ENCODE measurements at places on chromosomes 7 and 10.
A peak's percentile ranks its signal among the peaks of the same experiment; 100 is the strongest.

GRCh38 chr7:38319873-38320272 lies 46.4 kb upstream of the TARP start:
- DNase-seq: no peak

DNA sequence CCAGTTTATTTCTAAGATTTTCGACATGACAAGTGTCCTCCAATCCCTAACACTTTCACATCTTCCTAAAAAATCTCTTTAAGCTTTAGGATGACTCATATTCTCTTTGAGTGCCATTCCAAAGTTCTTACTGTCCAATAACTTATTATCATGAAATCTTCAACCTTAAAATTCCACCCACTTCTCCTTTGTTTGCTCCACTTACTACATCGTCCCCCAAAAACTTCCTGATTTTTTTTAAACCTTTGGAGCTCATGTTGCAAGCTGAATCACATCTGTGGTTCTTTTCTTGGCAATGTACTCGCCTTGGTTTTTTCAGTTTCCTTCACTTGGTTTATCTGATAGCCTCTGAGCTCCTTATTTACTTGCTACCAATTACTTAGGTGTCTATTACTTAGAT lies 39.2 kb upstream of the JCAD start:
- DNase-seq: no peak

DNA sequence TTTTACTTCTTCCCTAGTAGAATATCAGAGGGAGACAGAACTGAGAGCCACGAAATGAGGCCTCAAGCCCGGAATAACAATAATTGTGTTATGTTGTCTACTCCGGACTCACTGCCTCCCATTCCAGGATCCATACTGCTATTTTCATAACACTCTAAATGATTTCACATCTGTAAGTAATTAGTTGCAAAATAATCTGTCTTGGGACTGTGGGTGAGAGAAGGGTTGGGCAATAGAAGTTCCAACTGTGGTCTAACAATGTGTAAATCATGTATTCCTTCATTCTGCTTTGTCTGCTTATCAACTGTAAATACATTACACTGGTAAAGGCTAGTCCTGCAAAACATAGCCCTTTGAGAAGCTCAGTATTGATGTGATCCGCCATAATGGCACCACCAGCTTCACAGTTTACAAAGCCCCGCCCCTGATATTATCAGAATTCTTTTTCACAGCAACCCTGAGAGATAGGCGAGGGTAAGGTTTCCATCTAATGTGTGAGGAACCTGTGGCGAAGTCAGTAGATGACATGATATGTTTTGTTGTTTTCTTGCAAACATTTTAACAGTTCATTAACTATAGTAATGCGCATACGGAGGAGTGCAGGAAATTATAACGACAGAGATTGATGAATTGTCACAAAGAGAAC lies 265.7 kb upstream of the BMPER start:
- no peak for DNase-seq

GRCh38 chr7:19413443-19413965 lies 268.3 kb upstream of the FERD3L start:
- no peak for DNase-seq

DNA sequence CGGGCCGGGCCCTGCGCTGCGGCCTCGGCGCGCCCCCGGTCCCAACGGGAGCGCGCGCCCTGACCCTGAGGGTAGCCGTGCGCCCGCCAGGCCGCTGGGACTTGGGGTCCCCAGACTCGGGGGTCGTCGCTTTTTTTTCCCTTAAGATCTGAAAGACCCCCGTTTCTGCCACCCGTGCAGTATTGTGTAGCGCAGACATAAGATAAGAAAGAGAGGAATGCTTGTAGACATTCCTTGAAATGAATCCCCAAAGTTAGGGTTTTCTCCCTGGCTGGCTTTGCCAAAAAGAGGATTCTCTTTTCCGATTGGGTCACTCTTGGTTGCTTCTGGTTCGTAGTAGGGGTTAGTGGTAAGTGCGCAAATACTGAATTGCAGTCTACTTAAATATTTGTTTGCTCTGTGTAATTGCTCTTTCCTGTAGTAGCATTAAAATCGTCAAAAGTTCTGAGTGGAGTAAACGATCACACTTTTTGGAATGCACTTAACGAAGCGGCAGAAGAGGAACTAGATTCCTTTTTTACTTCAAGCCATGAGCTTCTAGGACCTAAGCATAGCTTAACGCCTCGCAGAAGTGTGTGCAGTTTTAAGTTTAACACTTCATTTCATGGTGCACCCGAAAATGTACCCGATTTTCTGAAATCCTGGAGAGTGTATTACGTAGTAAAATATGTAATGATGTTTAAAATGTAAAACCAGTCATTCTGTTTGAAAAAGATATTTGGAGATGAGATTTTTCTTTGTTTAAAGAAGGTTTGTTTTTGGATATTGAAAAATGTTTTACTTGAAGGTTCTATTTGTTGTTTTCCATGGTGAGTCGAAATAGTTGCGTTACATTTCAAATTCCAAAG lies 1.3 kb downstream of the CUL1 start:
- DNase-seq: no peak

DNA sequence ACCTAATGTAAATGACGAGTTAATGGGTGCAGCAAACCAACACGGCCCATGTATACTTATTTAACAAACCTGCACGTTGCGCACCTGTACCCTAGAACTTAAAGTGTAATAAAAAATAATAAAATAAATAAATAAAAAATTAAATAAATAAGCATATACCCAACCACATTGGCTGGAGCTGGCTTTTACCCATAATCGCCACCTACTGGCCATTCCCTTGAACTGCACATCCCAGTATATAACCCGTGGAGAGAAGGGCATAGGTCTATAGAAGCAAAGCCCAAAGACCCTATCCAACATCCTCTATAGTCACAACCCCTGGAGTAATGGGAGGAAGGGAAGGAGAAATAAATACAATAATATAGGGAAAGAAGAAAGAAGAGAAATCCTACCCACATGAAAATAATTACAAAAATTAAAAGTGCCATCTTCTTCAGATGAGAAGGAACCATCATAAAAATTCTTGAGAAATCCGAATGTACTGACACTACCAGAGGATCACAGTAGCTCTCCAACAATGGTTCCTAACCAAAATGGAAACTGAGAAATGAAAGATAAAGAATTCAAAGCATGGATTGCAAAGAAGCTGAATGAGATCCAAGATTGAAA lies 65.6 kb downstream of the TWIST1 start:
- no peak for DNase-seq

GRCh38 chr7:148754912-148755311 lies 56.2 kb downstream of the CUL1 start:
- no peak for DNase-seq

DNA sequence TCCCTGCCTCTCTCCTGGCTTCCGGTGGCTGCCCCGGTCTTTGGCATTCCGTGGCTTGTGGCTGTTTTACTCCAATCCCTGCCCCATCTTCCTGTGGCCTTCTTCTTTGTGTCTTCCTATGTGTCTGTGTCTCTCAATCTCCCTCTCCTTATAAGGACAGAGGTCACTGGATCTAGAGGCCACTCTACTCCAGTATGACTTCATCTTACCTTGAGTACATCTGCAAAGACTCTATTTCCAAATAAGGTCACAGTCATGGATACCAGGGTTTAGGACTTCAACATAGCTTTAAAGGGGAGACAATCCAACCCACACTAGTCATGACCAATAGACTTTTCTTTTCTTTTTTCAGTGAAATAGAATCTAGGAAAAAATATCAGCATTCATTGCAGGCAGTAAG lies 153.3 kb upstream of the INSYN2A start:
- no peak for DNase-seq

DNA sequence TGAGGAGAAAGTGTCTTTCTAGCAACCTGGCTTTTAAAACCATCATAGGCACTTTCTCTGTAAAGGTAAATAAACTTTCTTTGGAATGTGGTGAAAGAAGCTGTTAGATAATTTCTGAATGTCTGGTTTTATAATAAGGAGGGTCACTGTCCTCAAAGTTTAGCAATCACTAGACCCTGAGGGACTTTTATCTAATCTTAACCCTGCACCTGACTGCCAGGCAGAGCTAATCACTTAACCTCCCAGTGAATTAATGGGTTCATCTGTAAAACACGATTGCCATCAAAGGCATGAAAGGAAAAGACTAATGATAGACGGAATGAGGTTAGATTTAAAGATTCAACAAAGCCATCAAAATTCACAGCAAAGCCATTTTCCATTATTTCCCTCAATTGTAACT lies 553.8 kb downstream of the GRM8 start:
- DNase-seq: no peak

DNA sequence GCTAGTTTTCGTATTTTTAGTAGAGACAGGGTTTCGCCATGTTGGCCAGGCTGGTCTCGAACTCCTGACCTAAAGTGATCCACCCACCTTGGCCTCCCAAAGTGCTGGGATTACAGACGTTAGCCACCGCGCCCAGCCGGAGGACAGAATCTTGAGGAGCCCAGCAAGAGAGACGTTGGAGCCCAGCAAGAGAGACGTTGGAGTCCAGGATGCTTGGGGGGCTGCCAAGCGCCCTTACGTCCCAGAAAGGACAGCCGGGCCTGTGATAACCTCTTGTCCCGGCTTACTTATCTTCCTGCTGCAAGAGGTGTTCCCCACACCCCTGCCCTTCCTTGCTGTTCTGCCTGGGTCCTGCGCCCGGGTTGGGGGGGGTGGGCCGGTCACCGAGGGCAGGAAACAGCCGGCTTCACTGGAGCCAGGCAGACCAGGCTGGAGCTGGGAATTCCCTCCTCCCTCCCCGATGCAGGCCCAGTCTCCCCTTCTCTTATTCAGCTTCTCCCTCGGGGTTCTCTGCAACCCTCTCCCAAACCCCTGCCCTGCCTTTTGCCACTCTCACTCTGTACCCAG lies 1.9 kb upstream of the EPHB4 start:
- DNase-seq: no peak

- no peak for DNase-seq
These were observed 14.6 kb downstream of the MINDY4 start for GRCh38 chr7:30785786-30786185.

DNA sequence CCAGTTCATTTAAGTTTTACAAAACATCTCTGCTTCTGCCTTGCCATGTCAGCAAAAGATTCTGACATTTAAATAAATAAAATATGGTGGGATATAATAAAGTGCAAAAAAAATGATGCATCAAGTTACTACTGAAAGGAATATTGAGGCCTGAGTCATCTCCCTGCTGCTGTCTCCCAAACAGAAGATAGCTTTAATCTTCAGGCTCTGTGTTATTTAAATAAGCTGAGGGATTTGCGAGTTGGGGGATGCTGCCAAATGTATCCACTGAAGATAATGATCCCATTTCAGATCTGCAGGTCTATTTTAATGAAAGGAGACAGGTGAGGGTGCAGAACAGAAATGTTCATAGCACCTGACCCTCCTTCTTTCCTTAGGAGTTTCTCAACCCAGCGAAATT lies 720.8 kb downstream of the AUTS2 start:
- DNase-seq: no peak

GRCh38 chr10:50577010-50577409 lies 46.7 kb downstream of the SGMS1 start:
- no peak for DNase-seq

- DNase-seq: no peak
These were observed 95.2 kb downstream of the ATE1 start for GRCh38 chr10:121832647-121833046.

DNA sequence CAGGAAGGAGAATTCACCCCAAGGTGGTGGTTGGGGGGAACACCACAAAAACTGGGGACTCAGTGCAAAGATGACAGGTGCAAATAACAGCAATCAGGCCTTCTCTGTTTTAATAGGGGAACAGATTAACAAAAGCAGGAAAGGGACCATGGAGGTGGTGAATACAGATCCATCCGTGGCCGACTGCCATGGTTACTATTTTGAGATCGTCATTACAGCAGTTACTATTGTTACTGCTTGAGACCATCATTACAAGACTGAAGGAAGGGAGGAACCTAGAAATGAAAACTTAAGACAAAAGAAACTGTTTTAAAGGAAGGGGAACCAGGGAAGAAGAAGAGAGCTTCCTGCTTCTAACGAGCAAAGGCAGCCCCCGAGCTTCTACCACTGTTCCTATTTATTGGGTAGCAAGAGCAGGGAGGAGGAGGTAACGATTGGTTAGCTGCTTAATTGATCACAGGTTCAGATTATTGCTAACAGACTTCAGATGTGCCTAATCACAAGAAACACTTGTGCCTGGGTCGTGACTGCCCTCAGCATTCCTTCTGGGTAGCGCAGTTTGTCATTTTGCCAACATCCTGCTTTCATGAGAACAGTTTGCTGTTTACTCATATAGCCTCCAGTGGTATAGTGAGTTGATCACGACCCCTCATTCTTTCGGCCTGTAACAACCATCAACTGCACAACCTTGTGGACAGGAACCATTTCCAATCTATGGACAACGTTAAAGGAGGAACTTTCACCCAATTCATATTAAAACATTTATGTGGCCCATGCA lies 216.3 kb downstream of the CHCHD3 start:
- no peak for DNase-seq

GRCh38 chr7:136134503-136134902 lies 157.3 kb upstream of the MTPN start:
- no peak for DNase-seq

DNA sequence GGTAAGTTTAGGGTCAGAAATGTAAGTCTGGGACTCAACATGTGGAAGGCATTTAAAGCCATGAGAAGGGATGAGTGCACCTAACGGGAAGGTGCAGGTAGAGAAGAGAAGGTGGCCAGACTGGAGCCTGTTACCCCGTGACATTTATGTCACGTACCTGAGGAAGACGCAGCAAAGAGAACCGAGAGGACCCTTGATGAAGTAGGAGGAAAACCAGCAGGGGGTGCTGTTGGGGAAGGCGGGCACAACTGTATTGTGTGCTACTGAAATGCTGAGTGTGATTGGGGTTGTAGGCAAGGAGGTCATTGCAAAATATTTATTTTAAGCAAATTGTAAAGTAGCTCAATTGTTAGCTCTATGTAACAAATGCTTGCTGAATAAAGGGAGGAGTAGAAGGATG lies 338.2 kb upstream of the PRKCQ start:
- peak; percentile 78 for DNase-seq

- DNase-seq: no peak
These were observed 117.8 kb upstream of the RNF32 start for GRCh38 chr7:156522801-156523200.

GRCh38 chr7:144656965-144657517 lies 178.8 kb downstream of the TPK1 start:
- no peak for DNase-seq

DNA sequence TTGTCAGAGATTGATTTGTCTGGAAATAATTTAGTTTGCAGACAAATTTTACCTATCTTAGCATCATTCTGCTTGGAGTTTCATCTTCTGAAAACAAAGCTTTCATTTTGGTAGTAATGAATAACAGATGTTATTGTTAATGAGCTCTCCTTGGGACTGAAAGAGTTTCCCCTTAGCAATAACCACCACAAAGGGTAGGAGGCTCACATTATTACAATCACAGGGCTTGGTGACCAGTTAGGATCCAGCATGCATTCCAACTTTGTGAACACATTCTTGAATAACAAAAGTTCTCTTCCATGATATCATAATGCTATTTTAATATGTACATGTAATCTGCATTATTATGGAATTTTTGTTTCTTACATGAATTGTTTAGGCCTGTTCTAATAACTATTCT lies 148.8 kb upstream of the VWC2 start:
- no peak for DNase-seq

- DNase-seq: no peak
These were observed 219.8 kb downstream of the CTNNA3 start for GRCh38 chr10:67476201-67476600.
